Sciatic nerve (tissue), 2 donors: ENCODE measurements at places on chromosomes 16 and 17. TPM values are rescaled to one million over a fixed set of nuclear protein-coding genes. Genes with fewer than 3 reads are reported as not detected.

The KRT222 gene
- total RNA-seq, result 8.2 TPM

The SLX4 gene
- 6.5 TPM for total RNA-seq

The TP53TG3F gene
- not detected for total RNA-seq

The MKS1 gene
- 18.7 TPM for total RNA-seq

The ITGAD gene
- total RNA-seq, result 0.89 TPM

The CBX2 gene
- 4.7 TPM for total RNA-seq

The PRR11 gene
- total RNA-seq, result 2.6 TPM

DNA sequence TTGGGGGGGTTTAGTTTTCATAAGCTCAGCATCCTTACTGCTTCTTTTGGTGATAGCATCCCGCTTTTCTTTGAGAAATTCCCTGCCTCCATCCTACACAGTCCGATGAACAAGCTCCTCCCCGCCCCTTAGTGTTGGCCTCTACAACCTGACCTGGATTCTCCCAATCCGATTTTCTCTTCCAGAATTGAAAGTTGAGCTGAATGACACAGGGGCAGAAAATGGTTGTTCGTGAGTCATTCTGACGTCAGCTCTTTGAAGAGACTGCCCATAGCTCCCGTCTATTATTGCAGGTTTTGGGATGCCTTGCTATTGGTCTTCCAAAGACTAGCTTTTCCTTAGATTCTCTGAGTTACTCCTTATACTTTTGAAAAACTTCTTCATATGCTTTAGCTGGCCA, 279.7 kb downstream of the SLC39A11 start:
- DNase-seq, result no peak

- DNase-seq, result peak; percentile 98
Observed at GRCh38 chr16:30052671-30053372, 12.7 kb upstream of the ALDOA start.

DNA sequence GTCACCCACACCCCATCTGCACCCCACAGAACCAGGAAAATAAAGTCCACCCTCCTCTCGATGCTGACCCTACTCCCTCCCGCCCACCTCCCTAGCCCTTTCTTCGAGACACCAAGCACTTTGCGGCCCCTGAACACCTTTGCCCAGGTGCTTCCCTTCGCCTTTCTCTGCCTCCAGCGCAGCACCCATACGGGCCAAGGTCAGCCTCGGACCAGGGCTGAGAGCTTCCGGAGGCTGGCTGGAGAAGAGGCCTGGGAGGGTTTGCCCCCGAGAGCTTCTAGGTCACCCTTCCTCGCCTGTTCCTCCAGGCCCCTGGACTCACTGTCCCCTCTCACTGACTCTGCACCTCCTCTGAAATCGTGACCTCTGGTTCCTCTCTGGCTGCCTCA, 2.7 kb upstream of the NHERF2 start:
- no peak for DNase-seq

GRCh38 chr17:3896968-3897235, 4.0 kb upstream of the CAMKK1 start:
- DNase-seq, result no peak

DNA sequence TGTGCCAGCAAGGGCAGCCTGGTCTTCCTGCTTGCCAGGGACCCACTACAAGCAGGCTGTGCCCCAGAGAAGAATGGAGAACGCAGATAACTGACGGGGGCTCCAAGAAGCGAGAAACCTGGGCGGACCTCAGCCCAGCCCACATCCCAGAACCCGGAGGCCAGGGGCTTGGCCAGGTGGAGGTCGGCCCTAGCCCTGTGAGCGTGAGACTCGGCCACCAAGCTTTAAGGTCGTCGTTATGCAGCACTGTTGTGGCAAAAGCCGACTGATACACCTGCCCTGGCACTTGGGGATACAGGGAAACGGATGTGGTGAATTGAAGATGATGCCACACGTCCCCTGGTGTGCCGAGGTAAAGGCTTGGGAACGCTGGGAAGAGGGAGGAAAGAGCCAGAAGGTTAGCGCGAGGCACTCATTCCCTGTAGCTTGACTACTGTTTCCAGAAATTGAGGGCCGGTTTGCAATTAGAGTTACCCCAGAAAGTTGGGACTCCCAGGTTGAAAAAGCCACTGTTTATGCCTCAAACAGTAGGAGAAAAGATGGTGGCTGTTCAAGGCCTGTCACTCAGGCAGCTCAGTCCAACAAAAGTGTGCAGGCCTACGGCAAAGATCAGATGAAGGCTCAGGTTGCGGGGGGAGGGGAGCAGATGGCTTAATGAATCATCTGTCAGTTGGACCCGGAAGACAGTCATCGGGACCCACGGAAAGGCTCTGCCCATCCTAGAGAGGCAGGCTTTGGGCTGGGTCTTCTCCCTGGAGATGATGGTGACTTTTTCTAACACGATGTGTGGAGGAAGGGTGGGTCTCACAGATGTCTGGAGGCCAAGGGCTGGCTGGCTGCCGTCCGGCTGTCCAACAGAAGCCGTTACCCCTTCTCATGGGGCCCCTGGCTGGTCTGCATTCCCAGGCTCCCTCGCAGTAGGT, 45.6 kb upstream of the BAHCC1 start:
- no peak for DNase-seq

DNA sequence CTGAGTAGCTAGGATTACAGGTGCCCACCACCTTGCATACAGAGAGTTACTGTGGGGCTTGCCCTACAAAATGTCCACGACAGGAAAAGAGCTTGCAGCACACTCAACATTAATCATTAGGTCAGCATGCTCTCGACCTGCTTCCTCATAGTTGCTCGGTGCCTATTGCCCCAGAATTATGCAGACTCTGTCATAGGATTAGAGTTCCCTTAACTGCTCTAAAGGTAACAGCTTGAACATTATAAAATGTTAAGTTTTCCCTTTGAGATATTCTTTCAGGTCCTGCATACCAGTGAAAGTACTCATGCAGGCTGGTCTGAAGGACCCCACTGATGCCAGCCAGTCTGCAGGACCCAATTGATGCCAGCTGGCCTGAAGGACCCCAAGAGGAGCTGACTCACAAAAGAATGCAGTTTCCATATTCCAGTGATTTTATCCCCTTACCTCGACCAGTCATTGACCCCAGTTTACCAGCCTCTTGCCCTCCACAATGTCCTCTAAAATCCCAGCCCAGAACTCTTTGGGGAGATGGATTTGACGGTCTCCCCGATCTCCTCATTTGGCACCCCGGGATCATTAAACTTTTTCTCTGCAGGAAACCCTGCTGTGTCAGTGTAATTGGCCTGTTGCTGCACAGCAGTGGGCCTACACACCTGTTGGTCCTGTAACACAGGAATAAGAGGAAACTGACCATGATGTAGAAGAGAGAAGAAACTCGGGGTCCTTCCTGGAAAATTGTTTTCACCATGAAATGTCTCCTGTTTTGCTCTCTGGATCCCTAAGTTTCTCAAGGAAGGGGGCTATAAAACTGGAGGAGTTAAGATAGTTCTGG, 10.6 kb downstream of the ICAM2 start:
- DNase-seq, result no peak

DNA sequence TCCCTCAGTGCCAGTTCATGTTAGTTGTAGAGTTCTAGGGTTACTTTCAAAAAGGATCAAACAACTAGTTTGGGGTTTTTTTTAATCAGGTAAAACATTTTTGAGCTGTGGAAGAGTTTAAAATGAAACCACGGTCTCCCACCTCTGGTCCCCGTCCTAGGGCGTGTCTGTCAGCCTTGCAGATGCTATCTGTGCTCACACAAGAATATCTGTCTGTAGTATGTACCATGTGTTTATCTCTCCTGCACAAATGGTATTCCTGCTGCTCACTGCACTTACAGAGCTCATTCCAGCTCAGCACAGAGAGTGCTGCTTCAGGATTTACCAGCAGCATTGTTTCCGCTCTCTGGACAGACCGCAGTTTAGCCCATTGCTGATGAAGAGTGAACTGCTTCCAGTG, 38.9 kb downstream of the UBN1 start:
- DNase-seq, result no peak

DNA sequence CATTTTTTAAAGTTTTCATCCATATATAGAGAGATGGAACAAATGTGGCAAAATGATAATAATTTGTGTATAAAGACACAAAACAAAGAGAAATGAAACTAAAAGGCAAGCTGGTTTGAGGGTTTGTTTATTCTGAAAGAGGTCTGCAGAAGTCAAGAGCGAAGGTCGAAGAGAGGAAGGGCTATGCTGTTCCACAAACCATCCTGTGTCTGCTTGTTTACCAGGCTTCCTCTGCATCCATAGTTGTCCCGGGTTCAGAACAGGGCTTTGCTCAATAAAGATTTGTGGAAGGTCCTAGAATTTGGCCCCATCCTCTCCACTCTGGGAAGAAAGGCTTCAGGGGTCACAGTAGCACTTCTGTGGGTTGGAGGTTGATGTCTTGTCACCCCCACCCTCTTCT, 2.4 kb upstream of the MARVELD3 start:
- no peak for DNase-seq

DNA sequence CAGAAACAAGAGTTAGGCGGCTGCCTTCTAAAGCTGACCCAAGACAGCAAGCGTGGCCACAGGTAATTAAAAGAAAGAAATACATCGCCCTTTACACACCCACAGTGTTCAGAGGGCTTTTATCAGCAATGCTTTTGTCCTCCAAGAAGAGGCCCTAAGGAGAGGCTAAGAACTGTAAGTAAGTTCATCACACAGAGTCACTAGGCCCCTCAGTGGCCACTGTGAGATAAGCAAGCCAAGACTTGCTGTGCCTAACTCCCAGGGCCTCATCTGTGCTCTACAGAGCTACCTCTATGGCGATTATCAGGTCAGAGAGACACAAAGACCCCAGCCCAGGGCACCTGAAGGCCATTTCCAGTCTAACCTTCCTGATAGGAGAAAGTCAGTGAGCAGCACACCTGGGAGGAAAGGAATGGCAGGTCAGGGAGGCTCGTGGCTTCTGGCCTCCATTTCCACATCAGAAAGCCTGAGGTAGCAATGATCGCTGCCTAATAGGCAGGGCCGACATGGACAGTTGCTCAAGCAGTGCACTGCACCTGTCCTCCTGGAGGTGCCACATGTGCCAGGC, 545.2 kb upstream of the CDH11 start:
- DNase-seq, result no peak

DNA sequence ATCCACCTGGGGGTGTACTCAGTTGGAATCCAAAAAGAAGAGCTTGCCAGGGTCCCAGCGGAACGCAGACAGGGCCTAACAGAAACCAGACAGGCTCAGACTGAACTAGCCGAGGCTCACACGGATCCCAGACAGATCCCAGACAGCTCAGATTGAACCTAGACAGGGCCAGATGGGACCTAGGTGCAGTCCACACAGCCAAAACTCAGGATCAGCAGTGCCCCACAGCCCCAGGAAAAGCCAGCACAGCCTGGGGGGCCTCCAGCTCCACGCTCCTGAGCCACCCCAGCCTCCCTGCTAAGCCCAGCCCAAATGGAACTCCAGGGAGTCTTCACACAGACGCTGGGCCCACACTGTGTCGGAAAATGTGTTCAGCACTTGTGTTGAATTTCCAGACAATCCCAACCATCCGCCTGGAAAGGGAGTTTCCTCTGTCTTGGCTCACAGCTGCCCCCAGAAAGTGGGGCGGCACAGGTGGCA, 7.5 kb downstream of the STX1B start:
- no peak for DNase-seq

DNA sequence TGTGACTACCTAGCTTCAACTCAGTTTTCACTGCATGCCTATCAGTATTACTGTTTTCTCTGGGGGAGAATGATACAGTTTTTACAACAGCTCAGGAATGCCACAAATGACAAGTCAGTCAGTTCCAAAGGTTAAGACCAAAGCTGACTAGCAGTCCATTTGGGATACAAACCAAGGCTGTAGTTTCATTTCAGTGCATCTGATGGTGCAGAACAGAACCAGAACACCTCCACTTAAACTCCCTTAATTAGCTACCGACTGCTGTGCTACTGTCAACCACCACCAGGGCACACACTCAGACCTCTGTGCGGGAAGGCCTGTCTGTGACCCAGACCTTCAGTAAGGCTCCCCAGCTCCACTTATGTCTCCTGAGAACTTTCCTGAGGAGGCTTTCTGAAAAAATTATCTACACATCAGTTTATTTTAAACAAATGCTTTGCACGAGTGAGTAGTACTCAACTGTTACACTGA, 20.4 kb downstream of the NFE2L1 start:
- no peak for DNase-seq

DNA sequence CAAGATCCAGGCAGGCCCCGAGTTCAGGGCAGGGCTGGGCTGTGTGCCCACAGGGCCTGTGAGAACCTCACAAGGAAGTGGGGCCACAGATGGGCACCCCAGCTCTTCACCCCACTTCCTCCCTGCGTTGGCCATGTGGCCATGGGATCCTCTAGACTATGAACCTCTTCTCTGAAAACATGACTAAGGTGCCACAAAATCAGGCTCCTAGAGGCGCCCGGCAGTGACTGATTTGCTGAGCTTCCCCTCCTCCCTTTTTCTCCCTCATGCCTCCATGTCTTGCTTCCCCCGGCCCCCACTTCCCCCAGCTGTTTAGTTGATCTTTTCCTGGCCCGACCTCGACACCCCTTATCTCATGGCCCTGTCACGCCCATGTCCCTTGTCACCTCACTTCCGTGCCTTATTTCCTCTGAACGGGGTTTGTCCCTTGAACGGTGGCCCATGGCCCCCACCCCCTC, 87.1 kb downstream of the KCNJ12 start:
- DNase-seq, result no peak

DNA sequence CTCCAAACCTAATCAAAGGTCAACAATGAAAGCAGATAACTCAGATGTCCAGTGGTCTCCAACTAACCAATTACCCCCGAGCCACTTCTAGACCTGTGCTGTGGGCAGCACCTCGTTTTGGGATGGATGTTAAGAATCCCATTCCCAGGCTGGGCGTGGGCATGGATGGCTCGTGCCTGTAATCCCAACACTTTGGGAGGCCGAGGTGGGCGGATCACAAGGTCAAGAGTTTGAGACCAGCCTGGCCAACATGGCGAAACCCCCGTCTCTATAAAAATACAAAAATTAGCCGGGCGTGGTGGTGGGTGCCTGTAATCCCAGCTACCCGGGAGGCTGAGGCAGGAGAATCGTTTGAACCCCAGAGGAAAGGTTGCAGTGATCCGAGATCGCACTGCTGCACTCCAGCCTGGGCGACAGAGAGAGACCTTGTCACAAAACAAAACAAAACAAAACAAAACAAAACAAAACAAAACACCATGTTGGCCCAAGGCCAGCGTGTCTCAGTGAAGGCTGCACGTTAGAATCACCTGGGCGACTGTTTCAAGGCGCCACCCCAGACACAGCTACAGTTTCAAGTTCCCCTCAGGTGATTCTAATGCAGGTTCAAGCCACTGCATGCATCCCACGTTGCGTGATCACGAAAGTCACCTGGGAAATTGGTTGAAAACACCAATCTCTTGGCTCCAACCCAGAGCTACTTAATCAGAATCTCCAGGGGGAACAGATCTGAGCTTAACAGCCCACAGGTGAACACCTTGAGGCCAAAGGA, 21.3 kb downstream of the COX4I1 start:
- no peak for DNase-seq

DNA sequence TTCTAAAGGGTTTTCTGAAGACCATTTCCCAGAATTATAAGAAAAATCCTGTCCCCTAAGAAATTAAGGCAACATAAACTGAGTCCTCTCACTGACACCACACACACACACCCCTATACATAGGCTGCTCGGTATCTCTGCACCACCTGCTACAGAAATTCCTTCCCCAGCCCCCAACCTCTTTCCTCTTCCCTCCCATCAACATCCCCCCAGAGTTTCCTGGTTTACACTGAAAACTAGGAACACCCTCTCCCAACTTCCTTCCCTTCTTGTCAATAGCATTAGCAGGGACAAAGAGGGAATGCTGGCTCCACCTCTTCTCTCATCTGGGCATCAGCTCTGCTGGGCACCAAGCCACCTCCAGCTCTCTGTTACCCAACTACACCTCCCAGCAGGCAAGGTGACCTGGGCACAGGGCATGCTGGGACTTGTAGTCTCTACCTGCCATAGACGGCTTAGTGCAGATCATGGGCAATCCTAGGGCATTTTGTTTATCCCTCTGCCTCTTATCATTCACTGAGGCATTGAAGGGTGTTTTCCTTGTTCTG, 15.7 kb downstream of the CAVIN1 start:
- peak; percentile 79 for DNase-seq
